Fibroblast of skin of abdomen (primary cell): ENCODE measurements at places on chromosomes 16 and 17.

GRCh38 chr16:46688101-46688653 lies 801 bp downstream of the VPS35 start:
- no peak for DNase-seq

- DNase-seq = no peak
These were observed 766 bp upstream of the B3GNT9 start for GRCh38 chr16:67151431-67152097.

GRCh38 chr16:10824111-10824893 lies 5.7 kb upstream of the TVP23A start:
- no peak for DNase-seq

- DNase-seq = peak; percentile 72
These were observed 8.7 kb upstream of the KAT7 start for GRCh38 chr17:49779739-49780231.

GRCh38 chr16:64416216-64417005 lies 705.5 kb downstream of the CDH11 start:
- DNase-seq = peak; percentile 84

DNA sequence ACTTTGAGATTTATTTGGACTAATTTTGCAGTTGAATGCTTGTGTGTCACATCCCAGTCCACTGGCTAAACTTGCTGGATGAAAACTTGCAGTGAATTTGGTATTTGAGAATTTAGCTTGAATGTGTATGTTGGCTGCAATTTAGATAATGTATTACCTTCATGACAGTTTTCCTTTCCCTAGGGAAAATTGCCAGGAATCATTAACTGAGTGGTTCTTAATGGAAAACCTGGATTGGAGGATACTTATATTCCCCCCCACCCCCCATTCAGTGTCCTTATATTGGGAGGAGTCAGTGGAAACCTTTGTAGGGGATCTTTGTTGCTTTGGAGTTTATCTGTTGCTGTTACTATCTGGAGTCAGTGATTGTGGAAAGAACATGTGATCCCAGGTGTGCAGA lies 67.6 kb downstream of the KPNA2 start:
- no peak for DNase-seq

GRCh38 chr16:71867939-71868338 lies 16.0 kb downstream of the ZNF821 start:
- DNase-seq = no peak
